ENCODE measurements at places on chromosomes 4 and X.

DNA sequence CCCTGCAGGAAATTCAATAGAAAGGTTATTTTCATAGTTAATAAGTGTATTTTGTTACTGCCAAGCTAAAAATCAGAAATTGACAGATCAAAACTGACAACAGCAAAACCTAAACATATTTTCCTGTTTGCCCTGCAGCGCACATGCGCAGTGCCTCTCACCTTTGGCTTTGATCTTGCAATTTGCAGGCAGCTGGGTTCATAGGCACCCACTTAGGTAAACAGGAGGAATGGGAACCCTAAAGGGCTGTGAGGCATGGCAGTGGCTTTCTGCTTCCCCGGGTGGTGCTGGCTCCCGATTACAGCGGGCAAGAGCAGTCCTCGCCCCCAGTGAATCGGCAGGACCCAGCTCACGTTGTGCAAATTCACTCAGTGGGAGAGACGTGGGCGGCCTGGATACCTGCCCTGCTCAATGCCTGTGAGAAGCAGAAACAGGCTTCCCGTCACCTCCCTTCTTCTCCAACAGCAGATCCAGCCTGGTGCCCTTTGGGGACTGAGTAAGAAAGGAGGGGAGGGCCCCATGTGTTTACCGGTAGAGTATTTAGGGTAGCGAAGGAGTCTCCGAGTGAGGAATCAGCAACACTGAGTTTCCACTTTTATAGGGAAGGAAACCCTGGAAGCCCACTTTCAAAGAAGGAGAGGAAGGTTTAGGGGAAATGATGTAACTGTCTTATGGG is 25.7 kb downstream of the CCKAR start:
- no peak for DNase-seq

DNA sequence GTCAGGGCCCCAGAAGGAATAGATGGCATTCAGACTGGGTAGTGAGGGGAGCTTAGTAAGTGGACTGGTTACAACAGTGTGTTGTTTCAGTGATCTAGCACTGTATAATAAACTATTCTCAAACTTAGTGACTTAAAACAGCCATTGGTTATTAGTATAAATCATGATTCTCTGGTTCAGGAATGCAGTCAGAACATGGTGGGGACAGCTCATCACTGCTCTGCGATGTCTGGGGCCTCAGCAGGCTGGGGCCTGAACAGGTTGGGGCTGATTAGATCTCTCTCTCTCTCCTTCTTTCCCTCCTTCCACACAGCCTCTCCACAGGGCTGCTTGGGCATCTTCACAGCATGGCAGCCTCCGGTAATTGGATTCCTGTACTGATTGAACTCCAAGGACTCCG is 160.4 kb downstream of the GATB start:
- DNase-seq: no peak

- no peak for DNase-seq
Measured at GRCh38 chr4:130257271-130257670, 1161.3 kb downstream of the C4orf33 start.

DNA sequence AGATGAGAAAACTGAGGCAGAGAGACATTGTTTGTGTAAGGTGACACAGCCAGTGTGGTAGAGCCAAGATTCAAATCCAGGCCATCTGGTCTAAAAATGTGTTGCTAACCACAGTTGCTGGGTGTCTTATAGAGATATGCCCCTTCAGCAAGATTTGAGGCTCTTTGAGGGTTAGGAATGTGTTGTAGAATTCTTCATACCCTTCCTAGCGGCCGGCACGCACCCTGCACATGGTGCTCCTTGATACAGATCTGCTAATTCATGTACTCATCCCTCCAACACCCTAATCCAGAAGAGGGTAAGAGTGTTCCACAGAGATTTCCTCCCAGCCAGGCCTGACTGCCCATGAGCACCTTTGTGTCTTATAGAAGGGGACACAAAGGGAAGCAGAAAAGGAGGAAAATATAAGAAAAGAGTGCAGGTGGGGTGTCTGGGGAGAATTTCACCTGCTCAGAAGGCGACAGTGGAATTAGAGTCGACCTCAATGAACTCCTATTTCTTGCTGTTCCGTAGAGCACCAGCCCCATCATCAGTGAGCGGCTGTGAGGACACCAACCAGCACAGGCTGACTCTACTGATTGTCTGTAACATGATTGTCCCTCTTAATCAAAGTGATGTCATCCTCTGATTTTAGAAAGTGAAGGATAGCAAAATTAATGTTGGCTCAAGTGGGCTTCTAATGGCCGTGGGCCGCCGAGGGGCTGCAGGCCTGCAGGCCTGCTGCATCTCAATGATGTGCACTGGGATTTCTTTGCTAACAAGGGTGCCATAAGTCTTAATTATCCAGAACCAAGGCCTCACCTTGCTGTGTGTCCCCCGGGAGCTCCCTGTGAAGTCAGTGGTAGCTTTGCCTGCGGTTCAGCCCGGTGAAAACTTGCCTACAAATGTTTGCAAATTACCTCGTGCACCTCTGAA is 24.2 kb upstream of the SMIM20 start:
- no peak for DNase-seq

DNA sequence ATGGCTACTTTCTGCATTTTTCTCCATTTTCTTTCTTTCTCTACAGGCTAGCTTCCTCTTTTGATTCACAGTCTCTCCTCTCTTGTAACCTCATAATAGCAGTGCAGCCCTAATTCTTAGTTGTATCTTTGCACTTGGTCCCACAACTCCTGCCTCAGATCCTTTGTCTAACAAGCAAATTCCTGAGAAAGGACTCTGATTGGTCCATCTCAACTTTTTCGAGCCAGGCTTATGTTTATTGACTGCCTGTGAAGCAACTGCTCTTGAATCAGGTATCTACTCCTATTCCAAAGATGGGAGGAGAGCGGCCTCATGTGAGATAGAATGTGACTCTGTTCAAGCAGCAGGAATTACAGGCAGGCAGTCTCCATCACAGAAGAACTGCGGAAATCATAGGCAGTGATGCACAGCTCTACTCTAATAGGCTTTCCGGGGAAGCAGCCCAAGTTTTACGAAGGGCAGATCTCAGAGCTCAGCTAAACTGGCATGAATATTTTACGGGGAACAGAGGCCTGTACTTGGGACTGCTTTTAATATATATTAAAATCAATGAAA is 123.5 kb downstream of the GABRB1 start:
- DNase-seq: no peak

- no peak for DNase-seq
Measured at GRCh38 chr4:164571593-164572390, 182.1 kb upstream of the SMIM31 start.

Data from stimulated activated CD8-positive, alpha-beta memory T cell treated with anti-CD3 and anti-CD28 coated beads, Interleukin-4, amount 100 ng/mL, for 1 hour (primary cell).